ENCODE measurements at places on chromosomes 11 and 22. TPM values are rescaled to one million over a fixed set of nuclear protein-coding genes. Genes with fewer than 3 reads are reported as not detected.

- DNase-seq = no peak
- no peaks in the 10 kb centered on the region for H3K4me1 ChIP-seq
- H3K27ac ChIP-seq = no peak overlapping the region
- H3K27me3 ChIP-seq = no peaks in the 10 kb centered on the region
- H3K4me3 ChIP-seq = no peak overlapping the region
These were observed 37.7 kb upstream of the FDX1 start for GRCh38 chr11:110392056-110392455.

OR51I2 gene
- total RNA-seq = not detected

DNA sequence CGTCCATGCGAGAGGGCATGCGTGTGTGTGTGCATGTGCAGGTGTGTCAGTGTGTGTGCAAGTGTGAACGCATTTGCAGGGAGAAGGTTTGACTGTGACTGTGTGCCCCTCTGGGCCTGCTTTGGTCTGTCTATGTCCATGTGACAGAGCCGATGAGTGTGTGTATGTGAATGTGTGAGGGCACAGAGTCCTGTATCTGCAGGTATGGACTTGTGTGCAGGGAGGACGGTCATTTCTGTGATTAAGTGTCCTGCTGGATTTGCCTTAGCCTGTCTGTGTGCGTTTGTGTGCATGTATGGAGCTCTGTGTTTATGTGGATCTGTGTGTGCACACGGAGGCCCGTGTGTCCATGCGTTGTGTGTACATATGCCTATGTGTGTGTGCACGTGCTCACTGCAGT lies 5.4 kb downstream of the EMID1 start:
- no peaks in the 10 kb centered on the region for H3K36me3 ChIP-seq
- H3K4me1 ChIP-seq = no peaks in the 10 kb centered on the region
- H3K27me3 ChIP-seq = no peaks in the 10 kb centered on the region
- DNase-seq = no peak

MPEG1 gene
- total RNA-seq = 5.3 TPM

- peaks cover 35% of the 10 kb centered on the region for H3K36me3 ChIP-seq
- H3K4me1 ChIP-seq = peaks cover 26% of the 10 kb centered on the region
- peak within 1 kb of the TSS; percentile 82 for H3K4me3 ChIP-seq
- no peak for DNase-seq
- H3K27ac ChIP-seq = peak within 1 kb of the TSS; percentile 95
These were observed at the start of gene DESI1 for GRCh38 chr22:41620589-41621098. Gene DESI1, minus strand, starts transcription at chr22:41621043. Its CDS starts 204 bp downstream, at chr22:41620839.

DNA sequence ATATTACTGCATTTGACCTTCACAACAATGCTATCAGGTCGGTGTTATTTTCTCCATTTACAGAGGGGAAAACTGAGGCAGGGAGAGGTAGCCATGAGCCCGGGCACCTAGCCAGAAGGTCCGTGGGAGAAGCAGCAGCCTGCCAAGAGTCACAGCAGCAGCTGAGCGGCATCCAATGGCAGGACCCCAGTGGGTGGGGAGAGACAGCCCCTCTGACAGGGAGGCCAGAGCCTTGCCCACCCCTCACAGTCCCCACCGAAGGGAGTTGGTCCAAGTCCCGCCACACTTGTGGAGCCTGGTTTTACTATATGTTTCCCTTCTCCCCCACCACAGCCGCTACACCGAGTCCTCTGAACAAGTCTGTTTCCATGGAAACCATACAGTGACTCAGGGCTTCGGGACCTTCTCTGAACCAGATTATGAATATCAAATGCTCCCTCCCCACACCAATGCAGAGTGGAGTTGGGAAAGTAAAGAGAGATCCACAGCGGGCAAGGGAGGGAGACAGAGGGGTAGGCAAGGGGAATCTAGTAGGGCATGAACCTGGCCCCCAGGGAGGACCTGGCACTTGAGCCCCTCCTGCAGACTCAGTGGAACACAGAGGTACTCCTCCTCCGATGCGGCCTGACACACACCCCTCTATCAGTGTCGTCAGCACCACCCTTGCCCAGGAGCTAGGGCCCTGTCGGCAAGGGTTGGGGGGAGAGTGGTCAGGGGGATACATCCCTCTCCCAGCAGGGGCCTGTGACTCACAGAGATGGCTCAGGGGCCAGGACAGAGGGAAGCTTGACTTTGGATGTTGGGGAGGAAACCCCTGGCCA lies 2.5 kb downstream of the CHST1 start:
- no peaks in the 10 kb centered on the region for H3K27me3 ChIP-seq
- no peak overlapping the region for H3K27ac ChIP-seq
- no peak for DNase-seq
- peak overlapping the region; percentile 80 for H3K4me3 ChIP-seq

NCR3LG1 gene
- total RNA-seq = 0.71 TPM

GUCD1 gene
- total RNA-seq = 232 TPM

GRCh38 chr11:115525531-115526006 lies 21.4 kb upstream of the CADM1 start:
- no peak for DNase-seq
- no peak overlapping the region for H3K27ac ChIP-seq
- no peaks in the 10 kb centered on the region for H3K27me3 ChIP-seq
- H3K4me1 ChIP-seq = no peaks in the 10 kb centered on the region

FAM180B gene
- 0.15 TPM for total RNA-seq

LARGE2 gene
- total RNA-seq = not detected

GRCh38 chr22:27624705-27625104 lies 176.9 kb downstream of the MN1 start:
- H3K4me3 ChIP-seq = no peak overlapping the region
- H3K27me3 ChIP-seq = no peaks in the 10 kb centered on the region
- no peaks in the 10 kb centered on the region for H3K4me1 ChIP-seq
- H3K36me3 ChIP-seq = no peaks in the 10 kb centered on the region

DNA sequence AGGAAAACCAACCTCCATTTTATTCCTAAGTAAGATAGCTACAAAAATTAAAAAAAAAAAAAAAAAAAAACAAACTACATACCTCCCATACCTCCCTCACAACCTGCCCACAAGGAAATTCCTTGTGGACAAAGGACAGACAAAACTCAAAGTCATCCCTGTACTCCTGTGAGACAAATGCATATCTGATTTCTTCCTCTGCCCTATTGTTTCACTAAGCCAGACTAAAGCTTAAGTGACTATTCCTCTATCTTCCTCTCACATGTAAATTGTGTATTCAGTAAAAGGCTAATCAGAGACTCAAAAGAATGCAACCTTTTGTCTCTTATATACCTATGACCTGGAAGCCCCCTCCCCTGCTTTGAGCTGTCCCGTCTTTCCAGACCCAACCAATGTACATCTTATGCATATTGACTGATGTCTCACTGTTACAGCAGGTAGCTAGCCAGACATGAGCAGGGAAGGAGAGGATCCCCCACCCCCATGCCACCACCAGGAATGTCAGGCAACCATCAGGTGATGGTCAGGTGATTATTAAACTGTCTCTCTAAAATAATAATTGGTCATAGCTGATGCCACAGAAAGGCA lies 289.4 kb downstream of the SBF2 start:
- no peak for DNase-seq
- H3K4me1 ChIP-seq = no peaks in the 10 kb centered on the region
- H3K27me3 ChIP-seq = no peaks in the 10 kb centered on the region
- no peak overlapping the region for H3K27ac ChIP-seq
- H3K36me3 ChIP-seq = peaks cover 12% of the 10 kb centered on the region
- H3K4me3 ChIP-seq = no peak overlapping the region

DNA sequence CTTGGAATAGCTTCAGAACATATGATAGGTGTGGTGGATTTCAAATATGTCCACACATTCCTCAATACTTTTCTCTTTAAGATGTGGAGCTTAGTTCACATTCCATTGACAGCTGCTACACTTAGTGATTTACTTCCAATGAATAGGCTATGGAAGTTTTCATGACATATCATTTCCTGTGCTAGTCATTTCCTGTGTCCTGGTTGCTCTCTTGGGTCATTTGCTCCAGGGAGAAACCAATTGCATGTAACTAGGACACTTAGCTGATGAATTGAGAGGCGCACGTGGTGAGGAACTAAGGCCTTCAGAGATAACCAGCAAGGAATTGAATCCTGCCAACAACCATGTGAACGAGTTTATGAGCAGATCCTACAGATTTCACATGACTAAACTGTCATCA lies 120.9 kb downstream of the SLC17A6 start:
- peaks cover 16% of the 10 kb centered on the region for H3K4me1 ChIP-seq
- DNase-seq = no peak
- no peaks in the 10 kb centered on the region for H3K36me3 ChIP-seq
- H3K27ac ChIP-seq = peak overlapping the region; percentile 28
- no peaks in the 10 kb centered on the region for H3K27me3 ChIP-seq

PI4KA gene
- 42.6 TPM for total RNA-seq

DAGLA gene
- total RNA-seq = 3.3 TPM
